Osteoblast (primary cell): ENCODE measurements at places on chromosomes 6 and 20. TPM values are rescaled to one million over a fixed set of nuclear protein-coding genes. Genes with fewer than 3 reads are reported as not detected.

The PTK7 gene
- total RNA-seq: 183 and 190 TPM in 2 replicates

The KIF13A gene
- 61.5 and 90.5 TPM in 2 replicates for total RNA-seq

The MUCL3 gene
- not detected in 2 replicates for total RNA-seq

The AKAP12 gene
- 67.3 and 70.1 TPM in 2 replicates for total RNA-seq

The TSPO2 gene
- not detected in 2 replicates for total RNA-seq

The PRL gene
- under 0.01 TPM in 1 of 2 replicates, not detected in the other for total RNA-seq
